ENCODE measurements at places on chromosomes 2 and 18.

GRCh38 chr2:216078776-216079175 lies 2.8 kb downstream of the PECR start:
- DNase-seq = no peak

DNA sequence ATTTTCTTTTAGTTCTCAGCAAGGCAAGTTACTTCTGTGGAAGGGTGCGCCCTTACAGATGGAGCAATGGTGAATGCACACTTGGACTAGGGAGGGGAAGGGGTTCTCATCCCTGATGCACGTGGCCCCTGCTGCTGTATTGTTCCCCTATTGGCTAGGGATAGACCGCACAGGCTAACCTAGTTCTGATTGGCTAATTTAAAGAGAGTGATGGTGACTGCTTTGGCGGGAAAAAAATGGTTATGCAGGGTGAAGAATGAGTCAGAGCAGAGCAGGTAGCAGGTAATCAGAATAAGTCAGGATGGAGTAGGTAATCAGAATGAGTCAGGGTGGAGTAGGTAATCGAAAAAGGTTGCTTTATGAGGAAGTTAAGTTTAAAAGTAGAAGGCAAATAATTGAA lies 171.5 kb downstream of the MTCL1 start:
- DNase-seq = no peak

DNA sequence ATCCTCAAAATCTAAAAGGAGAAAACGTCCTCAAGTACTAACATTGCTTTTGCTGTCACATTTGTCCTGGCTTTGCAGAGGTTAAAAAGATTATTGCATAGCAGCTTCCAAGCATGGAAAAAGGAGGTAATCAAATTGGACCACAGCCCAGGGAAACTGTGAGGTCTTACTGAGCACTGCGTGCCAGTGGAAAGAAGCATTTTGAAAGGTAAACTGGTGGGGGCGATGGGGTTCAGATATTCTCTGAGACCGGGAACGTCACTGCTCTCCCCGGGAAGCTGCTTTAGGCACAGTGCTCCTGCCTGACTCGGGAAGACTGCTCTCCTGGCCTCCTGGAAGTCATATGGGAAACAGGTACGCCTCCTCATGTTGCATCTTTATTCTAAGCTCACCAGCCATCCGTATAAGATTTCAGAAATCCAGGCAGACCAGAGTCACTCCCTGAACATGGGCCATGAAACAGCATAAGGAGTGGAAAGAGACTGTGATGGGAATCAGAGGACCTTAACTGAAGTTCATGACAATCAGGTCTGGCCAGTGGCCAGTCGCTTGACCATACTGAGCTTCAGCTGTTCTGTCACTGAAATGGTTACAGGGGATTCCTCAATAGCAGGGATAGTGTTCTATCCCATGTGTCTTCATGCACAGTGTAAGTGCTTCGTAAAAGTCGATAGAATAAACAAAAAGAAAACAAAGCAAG lies 284.1 kb downstream of the TRIB2 start:
- DNase-seq = no peak

GRCh38 chr2:211875488-211875887 lies 663.1 kb downstream of the ERBB4 start:
- no peak for DNase-seq

- DNase-seq = no peak
Measured at GRCh38 chr2:39121523-39122063, 742 bp upstream of the SOS1 start.

- DNase-seq = no peak
Measured at GRCh38 chr2:129428086-129428660, 551.3 kb upstream of the RAB6C start.

DNA sequence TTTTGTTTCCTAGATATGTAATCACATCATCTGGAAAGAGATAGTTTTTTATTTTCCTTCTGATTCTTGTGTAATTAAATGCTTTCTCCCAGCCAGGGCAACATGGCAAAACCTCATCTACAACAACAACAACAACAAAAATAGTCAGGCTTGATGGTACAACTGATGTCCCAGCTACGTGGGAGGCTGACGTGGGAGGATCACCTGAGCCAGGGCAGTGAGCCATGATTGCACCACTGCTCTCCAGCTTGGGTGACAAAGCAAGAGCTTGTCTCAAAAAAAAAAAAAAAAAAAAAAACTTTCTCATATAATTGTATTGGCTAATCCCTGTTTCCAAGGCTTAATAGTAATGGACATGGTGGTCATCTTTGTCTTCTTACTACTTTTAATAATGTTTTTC lies 26.4 kb upstream of the PGAP1 start:
- no peak for DNase-seq

GRCh38 chr2:70385966-70386595 lies 84.2 kb upstream of the FAM136A start:
- no peak for DNase-seq

- DNase-seq = no peak
Measured at GRCh38 chr2:109279243-109279860, 150.3 kb downstream of the SH3RF3 start.

GRCh38 chr2:168978461-168978861 lies 52.7 kb downstream of the ABCB11 start:
- DNase-seq = no peak

- DNase-seq = no peak
Measured at GRCh38 chr2:74886811-74887210, 52.9 kb downstream of the HK2 start.

- DNase-seq = no peak
Measured at GRCh38 chr2:153386481-153386897, 92.1 kb downstream of the RPRM start.

DNA sequence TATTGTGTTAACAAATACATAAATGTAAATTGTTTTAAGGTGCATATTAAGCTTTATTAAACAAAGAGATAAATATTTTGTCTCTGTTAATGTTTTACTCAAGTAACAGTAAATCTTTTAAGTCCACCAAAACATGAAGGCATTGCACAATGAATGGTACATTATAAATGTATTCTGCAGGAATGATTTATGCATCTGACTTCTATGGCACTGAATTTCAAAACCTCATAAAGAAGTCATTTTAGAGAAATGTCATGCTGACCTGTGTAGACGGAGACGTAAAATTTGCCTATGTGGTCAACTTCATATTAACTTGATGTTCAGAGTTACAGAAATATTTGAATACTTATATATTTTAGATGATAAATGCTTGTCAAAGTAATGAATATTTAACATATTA lies 194.7 kb downstream of the BABAM2 start:
- DNase-seq = no peak

GRCh38 chr2:31266804-31267203 lies 32.9 kb downstream of the EHD3 start:
- no peak for DNase-seq

GRCh38 chr2:190628591-190629319 lies 20.1 kb upstream of the NAB1 start:
- no peak for DNase-seq

GRCh38 chr2:177165721-177166711 lies 46.6 kb upstream of the HNRNPA3 start:
- DNase-seq = no peak

- DNase-seq = no peak
Measured at GRCh38 chr2:9191041-9191481, 15.6 kb upstream of the ASAP2 start.

GRCh38 chr18:55853268-55853667 lies 265.3 kb upstream of the TCF4 start:
- DNase-seq = no peak

- no peak for DNase-seq
Measured at GRCh38 chr18:32879497-32879896, 106.7 kb upstream of the KLHL14 start.

DNA sequence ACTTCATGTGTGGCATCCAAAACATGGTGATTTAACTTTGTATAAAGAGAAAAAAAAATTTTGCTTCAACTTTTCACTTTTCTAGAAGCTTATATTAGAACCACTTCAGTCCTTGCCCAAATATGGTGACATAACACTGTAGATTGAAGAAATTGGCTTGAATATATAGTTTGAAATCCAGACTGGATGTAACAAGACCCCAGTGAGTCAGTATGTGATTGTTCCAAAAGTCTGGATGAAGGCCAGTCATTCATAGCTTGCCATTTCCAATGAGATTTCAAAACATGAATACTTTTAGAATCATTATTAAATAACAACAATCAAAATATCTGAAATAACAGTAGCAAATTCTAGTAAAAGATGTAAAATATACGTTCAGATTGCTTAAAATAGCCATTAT lies 104.8 kb upstream of the FN1 start:
- no peak for DNase-seq

DNA sequence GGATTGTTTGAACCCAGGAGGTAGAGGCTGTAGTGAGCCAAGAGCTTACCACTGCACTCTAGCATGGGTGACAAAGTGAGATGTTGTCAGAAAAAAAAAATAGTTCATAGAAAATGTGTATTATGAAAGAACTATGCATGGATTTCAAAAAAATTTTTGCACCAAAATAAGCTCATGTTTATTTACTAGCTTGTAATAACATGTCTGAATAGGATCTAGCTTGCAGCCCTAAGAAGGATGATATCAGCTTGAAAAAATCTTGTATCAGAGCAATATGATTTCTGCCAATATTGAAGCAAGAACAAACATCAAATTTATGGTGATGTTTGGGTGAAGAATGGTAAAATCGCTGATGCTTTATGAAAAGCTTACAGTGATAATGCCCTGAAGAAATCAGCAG lies 97.0 kb upstream of the RFX8 start:
- DNase-seq = no peak

- no peak for DNase-seq
Measured at GRCh38 chr2:16330571-16330970, 335.1 kb downstream of the CYRIA start.

- no peak for DNase-seq
Measured at GRCh38 chr2:240464514-240465241, 29.2 kb downstream of the GPC1 start.

- DNase-seq = no peak
Measured at GRCh38 chr2:132671151-132671835, 1.3 kb upstream of the LYPD1 start.

- DNase-seq = no peak
Measured at GRCh38 chr2:201835066-201835465, 28.7 kb downstream of the CDK15 start.

- no peak for DNase-seq
Measured at GRCh38 chr2:211228559-211228958, 672.2 kb downstream of the CPS1 start.

- no peak for DNase-seq
Measured at GRCh38 chr2:66813525-66813924, 378.6 kb downstream of the MEIS1 start.

GRCh38 chr2:237774811-237775553 lies 23.6 kb upstream of the RBM44 start:
- peak; percentile 10 for DNase-seq

DNA sequence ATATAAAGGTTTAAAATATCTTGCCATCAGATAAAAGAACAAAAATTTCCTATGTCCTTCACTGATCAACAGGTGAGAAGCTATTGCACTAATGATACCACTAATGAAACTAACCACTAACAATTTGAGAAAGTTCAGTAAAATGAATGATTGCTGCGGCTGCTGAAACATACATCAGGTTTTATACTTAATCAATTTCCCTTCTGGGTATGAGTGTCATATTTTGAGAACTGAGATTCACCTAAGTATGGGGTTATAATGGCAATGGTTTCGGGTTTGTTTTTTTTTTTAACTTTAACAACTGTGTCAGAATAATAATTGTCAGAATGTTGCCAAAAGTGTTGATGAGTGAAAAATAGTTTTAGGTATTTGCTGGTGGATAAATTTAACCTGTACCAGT lies 151.3 kb upstream of the SLC39A10 start:
- DNase-seq = no peak

GRCh38 chr2:120869730-120870466 lies 134.2 kb downstream of the GLI2 start:
- DNase-seq = no peak

DNA sequence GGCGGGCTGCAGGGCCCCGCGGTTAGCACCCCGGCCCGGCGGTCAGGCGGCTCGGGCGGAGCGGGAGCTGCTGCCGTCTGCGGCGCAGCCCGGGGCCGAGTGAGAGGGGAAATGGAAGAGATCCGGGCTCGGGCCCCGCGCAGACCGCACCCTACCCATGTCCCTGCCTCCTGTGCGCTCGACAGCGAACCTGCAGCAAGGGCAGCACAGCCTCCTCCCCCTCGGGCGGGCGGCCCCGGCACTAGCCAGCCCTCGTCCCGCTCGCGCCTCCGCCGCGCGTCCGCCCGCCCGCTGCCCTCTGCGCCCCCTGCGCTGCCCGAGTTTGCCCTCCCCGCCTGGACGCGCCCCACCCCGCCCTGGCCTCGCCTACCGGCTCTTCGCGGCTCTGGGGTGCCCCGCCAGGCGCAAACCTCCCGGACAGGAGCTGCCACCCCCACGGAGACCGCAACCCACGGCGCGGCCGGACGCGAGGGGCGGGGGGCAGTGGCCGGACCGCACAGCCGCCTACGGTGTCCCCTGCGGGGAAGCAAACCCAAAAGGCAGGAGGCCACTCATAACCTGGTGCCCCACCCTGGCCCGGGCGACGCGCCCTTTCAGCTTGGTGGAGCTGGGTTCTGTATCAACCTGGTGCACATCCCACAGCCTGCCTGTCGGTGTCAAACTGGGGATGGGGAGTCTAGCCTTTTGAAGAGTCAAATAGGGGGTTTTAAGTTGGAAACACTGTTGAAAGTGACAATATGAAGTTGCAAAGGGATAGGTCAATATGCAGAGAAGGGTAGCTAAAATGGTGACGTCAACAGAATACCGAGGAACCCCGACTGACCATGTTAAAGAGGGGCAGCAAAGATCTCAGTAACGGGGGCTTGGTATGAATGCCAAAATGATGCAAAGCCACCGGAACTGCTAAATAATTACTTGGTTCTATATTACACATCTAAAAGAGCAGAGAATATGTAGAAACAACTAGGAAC lies at the start of gene IHH:
Gene IHH, minus strand, starts transcription at position 101 of the 971 bp plus-strand sequence. CDS start 454 bp downstream, outside the sequence.
- DNase-seq = no peak

DNA sequence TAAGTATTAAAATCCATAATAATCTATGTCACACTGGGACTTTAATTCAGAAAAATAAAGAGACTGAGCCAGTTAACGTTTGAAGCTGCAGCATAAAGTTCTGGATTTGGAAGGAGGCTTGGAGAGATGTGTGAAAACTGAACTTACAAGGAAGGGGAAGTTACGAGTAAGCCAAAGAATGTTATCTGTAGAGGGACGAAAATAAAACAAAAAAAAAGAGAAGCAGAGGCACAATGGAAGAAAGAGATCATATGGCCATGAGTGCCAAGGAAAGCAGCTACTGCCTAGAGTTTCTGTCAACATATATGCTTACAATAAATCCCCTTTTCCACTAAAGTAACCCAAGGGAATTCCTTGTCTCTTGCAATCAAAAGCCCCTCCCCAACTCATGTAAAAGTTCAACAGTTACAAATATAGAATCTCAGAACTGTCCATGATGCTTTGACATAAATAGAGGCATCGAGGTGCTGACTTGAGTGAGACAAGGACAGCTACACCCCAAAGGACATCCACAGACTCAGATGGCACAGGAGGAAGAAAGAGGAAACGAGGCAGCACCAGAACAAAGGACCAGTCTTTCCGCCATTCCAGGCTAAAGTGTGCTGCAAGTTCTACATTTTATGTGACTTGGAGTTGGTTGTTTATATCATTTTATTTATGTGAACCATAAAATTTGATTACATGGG lies 16.1 kb upstream of the ARL5A start:
- DNase-seq = no peak
